ENCODE measurements at places on chromosomes 4 and X.
A peak's percentile ranks its signal among the peaks of the same experiment; 100 is the strongest.

DNA sequence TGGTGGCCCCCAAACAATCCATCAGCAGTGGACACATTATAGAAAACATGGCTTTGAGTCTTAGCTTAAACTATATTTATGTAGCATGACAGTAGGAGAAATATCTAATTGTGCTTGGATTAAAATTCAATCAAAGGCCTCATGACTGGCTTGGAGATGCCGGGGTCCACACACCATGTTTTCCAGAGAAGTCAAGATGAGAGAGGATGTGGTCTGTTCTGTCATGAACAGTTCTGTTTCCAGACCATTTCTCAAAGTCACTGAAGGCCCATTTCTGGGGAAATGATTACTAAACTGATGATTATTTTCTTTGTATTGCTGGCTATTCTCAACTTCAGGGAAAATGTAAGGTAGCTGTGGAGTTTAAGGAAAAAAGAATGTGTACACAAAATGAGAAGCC is 76.3 kb downstream of the C4orf51 start:
- no peak for DNase-seq

DNA sequence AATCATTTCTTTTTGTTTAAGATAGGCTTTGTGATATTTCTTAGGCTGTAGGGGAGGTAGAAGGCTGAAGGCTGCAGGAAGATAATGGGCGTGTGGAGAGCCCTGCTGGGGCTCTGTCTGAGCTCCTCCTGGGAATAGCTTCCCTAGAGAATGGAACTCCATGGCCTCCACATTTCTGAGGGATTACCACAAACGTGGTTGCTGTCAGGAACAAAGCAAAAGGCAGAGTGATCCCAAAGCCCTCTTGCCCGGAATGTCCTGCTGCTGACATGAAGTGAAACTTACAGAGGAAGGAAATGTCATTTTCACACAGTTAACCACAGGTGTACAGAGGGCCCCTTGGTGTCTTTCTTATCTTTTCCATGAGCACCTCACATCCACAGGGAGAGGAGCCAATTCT is 89.3 kb downstream of the DDIT4L start:
- DNase-seq, result no peak

DNA sequence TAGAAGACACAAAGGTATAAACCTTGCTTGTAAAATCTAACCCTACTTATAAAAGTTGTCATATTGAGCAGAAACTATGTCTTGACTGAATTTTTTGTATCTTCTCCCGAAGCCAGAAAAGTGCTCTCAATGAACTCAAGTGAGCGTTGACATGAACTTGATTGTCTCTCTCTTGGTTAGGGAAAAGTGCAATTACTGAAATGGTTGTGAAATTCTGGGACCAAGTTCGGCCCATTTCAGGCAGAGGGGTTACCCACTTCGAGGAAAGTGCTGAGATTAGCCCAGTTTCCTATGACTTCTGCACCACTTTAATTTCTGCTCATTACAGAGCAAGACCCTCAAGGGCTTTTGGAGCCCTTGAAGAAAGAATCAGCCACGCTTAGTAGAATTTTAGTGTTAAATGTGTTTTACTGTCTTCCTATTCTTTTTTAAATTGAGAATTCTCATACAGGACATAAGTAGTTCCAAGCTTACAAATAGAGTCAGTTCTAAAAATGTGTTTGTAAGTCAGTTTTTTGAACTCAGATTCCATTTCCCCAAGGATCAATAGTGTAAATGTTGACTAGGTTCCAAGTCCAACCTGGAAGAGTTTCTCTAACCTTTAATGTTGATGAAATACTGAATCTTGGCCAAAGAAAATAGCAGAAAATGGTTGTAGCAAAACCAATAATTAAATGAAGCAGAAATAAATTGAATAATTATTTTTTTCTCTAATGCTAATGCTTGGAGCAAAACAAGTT is 125.7 kb upstream of the ACSL4 start:
- DNase-seq, result no peak

DNA sequence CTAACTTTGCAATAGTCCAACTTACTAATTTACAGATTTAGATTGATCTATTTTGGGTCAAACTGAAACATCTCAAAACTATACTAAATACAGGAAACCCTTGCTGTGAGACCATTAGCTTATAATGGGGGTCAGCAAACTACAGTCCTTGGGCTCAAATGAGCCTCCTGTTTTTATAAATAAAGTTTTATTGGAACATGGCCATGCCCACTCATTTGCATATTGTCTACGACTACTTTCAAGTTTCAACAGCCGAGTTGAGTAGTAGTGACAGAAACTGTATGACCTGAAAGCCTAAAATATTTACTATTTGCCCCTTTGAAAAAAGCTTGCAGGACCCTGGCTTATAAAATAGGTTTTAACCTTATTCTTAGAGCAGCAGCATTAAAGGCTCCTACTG is 92.4 kb downstream of the C4orf51 start:
- DNase-seq, result no peak

GRCh38 chr4:58649226-58649625 is 1539.0 kb upstream of the IGFBP7 start:
- no peak for DNase-seq

GRCh38 chrX:42996861-42997260 is 218.9 kb upstream of the PPP1R2C start:
- DNase-seq, result no peak

- DNase-seq, result no peak
These were observed 90.4 kb downstream of the EIF4E start for GRCh38 chr4:98838531-98838930.

DNA sequence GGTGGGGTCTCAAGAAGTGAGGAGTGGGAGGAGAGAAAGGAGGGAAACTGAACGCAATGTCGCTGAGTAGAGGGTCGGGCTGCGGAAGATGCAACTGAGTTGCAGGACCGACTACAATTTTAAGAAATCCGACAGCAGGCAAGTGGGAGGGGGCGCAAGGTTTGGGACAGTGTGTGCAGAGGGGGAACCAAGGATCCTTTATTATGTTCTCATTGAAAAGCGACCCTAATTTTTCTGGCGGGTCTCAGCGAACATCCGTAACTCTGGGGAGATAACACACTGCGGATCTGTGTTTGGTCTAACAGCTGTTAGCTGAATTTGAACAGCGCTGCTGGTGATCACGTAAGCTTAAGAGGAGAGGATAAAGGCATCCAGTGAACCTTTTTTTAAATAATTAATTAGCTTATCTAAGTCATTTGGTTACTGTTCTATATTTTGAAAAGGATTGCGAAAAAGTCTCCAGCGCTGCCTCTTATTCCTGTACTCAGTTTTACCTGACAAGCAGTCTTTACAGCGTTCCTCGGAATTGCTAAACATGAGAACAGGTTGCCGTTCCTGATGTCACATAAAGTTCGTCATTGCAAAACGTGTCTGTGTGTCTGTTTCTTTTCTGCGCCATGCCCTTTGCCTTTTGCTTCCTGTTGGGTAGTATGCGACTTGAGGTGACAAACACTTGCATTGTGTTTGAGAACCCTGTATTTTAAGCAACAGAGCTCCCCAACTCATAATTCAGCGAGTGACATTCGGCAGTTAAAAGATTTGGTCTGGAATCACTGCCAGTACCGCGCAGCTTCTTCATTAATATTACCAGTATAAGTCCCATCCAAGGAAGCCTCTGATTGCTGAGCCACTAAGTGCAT is 1.3 kb downstream of the HTR2C start:
- no peak for DNase-seq

DNA sequence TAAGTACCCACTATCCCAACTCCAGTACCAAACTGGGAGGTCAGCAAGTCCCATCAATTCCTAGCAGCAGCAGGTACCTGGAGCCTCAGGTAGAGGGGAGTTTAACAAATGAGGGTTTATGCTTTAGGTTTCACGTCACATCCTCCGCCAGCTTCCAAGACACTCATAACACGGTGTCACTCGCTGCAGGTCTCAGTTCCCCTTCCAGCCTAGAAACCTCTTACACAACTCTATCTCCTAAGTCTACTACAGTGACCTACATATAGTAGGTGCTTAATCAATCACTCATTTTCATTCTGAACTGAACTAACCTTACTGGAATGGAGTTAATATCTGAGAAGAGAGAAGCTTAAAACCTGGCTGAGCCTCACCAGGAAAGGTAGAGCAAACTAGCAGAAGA is 96.0 kb downstream of the EFHC2 start:
- no peak for DNase-seq

DNA sequence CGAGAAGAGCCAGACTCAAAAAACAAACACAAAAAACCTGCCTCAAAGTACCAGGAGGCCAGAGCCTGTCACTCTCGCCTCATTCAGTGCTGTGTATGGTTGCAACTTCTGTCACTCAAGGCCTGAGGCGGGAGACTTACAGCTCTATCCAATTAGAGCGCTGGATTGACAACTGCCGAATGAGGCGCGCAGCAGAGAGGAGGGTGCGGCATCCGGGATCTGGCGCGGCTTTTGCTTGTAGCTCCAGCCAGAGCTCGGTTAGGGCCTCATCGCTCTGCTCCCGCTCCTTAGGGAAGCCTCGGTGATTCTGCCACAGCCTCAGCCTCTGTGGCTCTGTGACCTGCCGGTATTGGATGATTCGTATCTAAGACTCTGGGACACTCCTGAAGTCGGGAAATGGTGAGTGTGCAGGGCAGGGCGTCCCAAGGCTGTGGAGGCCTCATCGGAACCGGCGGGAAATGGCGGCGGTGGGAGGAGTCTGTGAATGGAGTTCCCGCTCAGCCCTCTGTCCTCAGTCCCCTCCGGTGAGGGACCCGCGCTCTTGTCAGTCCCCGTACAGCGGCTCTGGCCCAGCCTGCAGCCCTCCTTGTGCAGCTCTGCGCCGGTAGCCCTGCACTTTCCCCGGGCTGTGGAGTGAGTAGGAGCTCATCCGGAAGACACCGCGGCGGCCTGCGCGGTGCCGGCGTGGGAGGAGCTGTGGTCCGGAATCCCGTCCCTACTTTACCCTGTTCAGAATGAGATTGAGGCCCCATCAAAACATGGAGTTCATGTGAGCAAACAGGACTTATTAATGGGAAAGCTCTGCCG is at the start of gene ZNF718:
Gene ZNF718, plus strand, starts transcription at position 227 of the 807 bp plus-strand sequence. Its CDS starts 170 bp downstream, at position 397.
- peak; percentile 90 for DNase-seq

- no peak for DNase-seq
These were observed 317.6 kb upstream of the GNPDA2 start for GRCh38 chr4:45043911-45044310.

- no peak for DNase-seq
These were observed at the start of gene TMPRSS11F for GRCh38 chr4:68129793-68130192. Gene TMPRSS11F, minus strand, starts transcription at chr4:68129869. Its CDS starts 49 bp downstream, at chr4:68129820.

- no peak for DNase-seq
These were observed 192.2 kb downstream of the CPEB2 start for GRCh38 chr4:15194520-15194919.

- DNase-seq, result no peak
These were observed 670.7 kb downstream of the PCDH7 start for GRCh38 chr4:31390849-31391248.

DNA sequence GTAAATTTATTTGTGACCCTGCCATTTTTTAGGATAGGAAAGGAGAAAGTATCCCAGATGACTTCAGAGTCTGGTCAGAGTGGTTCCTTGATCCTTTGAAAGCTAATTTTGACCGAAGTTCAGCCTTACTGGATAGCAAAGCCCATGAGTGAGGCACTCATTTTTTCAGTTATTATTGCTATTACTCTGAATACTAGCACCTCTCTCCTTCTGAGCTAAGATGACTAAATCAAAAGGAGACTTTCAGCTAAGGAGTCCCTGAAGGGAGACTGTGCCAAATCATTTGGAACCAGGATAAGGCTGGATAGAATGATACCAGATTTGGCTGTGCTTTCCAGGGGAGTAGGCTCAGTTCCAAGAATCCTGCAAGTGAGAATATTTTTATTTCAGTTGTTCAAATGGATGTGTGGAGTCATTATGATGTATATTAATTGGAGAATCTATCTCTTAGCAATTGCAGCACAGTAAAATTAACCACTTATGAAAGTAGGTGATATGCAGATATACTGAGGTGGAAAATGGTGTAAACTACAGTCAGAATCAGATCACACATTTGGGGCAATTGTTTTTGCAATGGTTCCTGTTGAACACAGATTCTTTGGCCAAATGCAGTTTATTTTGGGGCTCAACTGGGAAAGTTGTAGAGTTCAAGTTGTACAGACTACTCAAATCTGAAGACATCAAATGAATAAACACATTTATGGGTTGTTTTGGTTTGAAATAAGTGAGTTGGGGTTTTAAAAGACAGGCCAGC is 1.2 kb downstream of the P2RY10 start:
- DNase-seq, result no peak

DNA sequence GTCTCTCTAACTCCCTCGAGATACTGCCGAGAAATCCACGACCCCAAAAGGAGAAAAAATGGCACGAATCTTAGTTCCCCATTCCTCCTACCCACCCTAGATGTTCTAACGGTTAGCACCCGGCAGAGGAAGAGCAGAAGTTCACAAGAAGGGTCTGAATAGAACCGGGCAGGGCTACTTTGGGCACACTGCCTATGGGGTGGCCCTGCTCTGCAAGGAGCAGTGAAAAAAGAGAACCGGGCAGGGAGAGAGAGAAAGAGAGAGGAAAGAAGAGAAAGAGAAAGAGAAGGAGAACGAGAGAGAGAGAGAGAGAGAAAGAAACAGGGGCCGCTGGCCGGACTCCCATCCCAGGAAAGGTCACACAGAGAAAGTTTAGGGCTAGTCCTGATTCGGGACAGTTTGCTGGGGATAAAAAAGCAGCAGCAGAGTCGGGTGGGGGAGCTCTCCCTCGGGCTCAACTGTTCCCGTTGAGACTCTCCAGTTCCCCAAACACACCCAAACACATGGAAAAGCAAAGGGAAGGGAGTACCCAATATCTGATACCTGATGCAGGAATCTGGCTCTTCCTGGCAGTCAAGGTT is 468 bp downstream of the GLA start:
- DNase-seq, result no peak

- DNase-seq, result no peak
These were observed 159.3 kb upstream of the GALNT7 start for GRCh38 chr4:173009129-173009823.

- no peak for DNase-seq
These were observed 78.4 kb downstream of the CDS1 start for GRCh38 chr4:84661191-84661939.

DNA sequence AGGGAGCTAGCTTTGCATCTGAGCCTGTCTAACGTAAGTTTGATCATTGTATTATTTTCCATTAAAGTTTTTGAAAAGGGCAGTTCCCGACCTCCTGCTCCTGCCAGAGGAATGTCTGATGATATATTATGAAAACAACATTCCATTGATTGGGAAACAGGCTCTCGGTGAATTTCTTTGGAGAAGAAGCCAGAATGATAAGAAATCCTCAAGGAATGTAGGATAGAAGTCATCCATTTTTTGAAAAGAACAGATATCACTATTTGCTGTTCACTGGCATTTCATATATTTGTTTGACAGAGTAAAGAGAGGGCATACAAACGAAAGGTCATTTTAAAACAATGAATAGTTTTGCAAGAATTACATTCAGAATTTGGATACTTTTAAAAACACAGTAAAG is 781.0 kb upstream of the HTR2C start:
- no peak for DNase-seq

DNA sequence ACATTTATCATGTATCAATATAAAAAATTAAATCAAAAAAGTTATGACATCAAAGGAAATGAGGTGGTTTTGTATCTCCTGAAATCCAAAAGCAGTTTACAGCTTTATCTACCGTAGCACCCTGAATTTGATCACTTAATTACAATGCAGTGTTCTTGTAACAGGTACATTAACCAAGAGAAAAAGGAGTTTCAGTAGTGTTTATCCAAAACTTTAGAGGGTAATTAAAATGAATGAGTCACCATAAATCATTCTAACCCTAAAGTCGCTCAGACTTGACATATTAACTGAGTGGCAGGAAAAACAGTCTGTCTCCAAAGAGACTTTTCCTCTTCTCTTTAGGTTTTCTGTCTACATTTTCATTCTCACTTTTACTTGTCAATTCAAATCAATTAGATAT is 907.6 kb upstream of the EPHA5 start:
- DNase-seq, result no peak

- DNase-seq, result no peak
These were observed 102.8 kb downstream of the STOX2 start for GRCh38 chr4:184007891-184008290.

GRCh38 chr4:41258783-41259182 is 2.1 kb downstream of the UCHL1 start:
- DNase-seq, result no peak
